ENCODE measurements at places on chromosomes 2 and 18.
A peak's percentile ranks its signal among the peaks of the same experiment; 100 is the strongest.

- DNase-seq = no peak
These were observed 97.7 kb upstream of the OTOS start for GRCh38 chr2:240238201-240238600.

GRCh38 chr2:9206991-9207640 lies 504 bp downstream of the ASAP2 start:
- DNase-seq = peak; percentile 22

DNA sequence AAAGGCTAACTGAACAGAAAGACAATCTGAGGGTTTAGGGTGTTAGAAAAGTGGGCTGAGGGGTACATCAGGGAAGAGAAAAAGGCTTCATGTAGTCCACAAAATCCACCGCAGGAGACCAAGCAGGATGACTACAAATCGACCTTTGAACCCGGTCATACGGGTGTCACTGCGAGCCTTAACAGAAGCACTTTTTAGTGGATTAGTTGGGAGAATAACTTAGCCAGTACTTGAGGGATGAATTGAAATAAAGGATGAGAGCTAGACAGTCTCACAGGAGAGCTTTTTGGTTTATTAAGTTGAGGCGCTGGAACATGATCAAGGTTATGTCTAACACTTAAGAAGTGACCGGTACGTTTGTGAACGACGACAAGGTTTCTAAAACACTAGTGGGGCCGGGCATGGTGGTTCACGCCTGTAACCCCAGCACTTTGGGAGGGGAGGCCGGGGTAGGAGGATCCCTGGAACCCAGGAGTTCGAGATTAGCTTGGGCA lies 217.7 kb downstream of the MCFD2 start:
- no peak for DNase-seq

GRCh38 chr2:227774011-227774624 lies 28.4 kb downstream of the SCYGR8 start:
- no peak for DNase-seq

GRCh38 chr2:64338910-64339500 lies 115.0 kb upstream of the LGALSL start:
- no peak for DNase-seq

Measured in CD14-positive monocyte (primary cell).